ENCODE measurements at places on chromosomes 7 and 10. TPM values are rescaled to one million over a fixed set of nuclear protein-coding genes. Genes with fewer than 3 reads are reported as not detected.

C7orf57 gene
- total RNA-seq = 0.52 TPM

BLOC1S2 gene
- 86.7 TPM for total RNA-seq

ASAH2B gene
- 7.2 TPM for total RNA-seq

TUBAL3 gene
- 0.22 TPM for total RNA-seq

NANOS1 gene
- total RNA-seq = 2.2 TPM

CALML3 gene
- 0.25 TPM for total RNA-seq

ZNF804B gene
- not detected for total RNA-seq

FRMD4A gene
- total RNA-seq = 8.9 TPM
